ENCODE measurements at places on chromosomes 13 and 19.

DNA sequence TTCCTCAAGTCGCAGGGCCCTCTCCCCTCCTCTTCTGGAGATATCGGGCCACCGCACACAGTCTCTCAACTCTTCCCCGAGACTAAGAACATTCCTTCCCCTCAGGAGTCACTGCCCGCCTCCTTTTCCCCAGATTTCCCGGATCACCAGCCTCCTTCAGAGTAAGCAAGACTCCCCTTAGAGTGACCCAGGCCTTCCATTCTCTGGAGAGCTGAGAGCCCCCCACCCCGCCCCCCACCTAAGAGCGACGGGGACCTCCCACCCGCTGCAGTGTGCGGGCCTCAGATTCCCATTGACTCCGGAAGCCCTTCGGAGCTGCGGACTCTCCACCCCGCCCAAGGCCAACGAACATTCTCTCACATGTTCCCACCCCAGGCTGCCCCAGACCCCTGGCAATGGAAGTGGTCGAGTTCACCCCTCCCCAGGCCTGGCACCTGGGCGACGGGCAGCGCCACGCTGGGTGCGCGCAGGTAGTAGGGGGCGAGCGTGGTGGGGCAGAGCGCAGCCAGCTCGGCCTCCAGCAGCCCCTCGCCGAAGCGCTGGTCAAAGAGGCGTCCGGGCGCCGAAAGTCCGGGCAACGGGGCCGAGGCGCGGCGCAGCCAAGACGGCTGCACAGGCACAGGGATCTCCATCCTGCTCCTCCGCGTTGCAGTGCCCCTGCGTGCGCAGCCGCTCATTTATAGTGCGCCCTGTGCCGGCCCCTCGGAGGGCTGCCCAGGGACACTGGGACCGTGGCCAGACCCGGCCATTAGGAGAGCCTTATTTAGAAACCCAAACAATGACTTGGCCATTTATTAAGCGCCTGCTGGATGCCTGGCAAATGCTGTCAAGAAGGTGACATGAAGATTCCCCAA lies at the start of gene HSPB6:
TSS of gene HSPB6 (minus strand) at position 653 of the 854 bp plus-strand sequence. CDS start at position 632, 21 bp downstream.
- no peak for DNase-seq

GRCh38 chr13:46124531-46124966 lies 19.7 kb upstream of the CPB2 start:
- no peak for DNase-seq

- DNase-seq, result no peak
Measured at GRCh38 chr13:63304497-63304896, 1888.8 kb upstream of the PCDH20 start.

DNA sequence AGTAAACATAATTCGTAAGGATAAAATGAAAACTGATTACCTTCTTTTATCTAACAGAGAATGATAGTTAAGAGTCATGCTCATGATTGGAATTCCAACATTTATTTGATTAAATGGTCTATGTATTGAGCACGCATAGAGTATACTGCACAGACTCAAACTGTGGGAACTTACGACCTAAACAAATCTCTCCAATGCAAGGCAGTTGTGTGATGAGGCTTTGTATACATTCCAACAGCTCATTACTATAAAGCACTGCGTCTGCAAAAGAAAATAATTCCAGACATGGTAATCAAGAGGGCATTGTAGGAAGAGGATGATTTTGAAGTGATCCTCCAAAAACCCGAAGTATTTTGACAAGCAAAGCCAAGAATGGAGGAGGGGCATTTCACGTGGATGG lies 169.5 kb downstream of the NUFIP1 start:
- DNase-seq, result no peak

DNA sequence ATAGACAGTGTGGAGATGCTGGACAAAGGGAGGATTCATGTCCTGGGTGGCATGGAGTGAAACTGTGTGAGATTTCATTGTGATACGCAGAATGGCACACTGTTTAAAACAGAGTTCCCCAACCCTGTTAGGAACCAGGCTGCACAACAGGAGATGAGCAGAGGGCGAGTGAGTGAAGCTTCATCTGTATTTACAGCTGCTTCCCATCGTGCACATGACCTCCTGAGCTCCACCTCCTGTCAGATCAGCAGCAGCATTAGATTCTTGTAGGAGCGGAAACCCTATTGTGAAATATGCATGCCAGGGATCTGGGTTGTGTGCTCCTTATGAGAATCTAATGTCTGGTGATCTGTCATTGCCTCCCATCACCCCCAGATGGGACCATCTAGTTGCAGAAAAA lies 72.5 kb downstream of the RAP2A start:
- DNase-seq, result no peak

GRCh38 chr19:42153672-42154433 lies 21.6 kb upstream of the POU2F2 start:
- no peak for DNase-seq

DNA sequence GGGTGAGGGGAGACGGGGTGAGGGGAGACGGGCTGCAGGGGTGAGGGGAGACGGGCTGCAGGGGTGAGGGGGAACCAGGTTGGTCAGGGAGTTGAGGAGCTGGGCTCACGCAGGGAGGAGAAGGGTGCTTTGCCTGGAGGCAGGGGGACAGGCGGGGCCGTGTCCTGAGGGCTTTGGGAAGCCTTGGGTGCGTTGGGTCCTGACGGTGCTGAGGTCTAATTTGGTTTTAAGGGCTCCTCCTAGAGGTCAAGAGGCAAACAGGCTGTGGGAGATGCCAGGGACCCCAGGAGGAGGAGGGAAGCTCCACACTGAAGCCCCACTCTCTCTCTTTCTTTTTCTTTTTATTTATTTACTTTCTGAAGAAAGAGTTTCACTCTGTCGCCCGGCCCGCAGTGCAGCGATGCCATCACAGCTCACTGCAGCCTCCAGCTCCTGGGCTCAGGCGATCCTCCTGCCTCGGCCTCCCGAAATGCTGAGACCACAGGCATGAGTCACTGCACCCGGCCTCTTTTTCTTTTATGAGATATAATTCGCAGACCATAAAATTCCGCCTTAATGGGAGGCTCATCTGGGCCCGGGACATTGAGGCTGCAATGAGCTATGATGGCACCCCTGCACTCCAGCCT lies 9.3 kb upstream of the MISP start:
- no peak for DNase-seq

GRCh38 chr13:29572575-29572974 lies 22.9 kb downstream of the SLC7A1 start:
- DNase-seq, result no peak

Data from NCI-H510A (cell line).